Kasumi-1 (cell line): ENCODE measurements at places on chromosomes 1 and 21.

GRCh38 chr1:156119503-156120209 lies 5.1 kb downstream of the LMNA start:
- DNase-seq: peak; percentile 82

DNA sequence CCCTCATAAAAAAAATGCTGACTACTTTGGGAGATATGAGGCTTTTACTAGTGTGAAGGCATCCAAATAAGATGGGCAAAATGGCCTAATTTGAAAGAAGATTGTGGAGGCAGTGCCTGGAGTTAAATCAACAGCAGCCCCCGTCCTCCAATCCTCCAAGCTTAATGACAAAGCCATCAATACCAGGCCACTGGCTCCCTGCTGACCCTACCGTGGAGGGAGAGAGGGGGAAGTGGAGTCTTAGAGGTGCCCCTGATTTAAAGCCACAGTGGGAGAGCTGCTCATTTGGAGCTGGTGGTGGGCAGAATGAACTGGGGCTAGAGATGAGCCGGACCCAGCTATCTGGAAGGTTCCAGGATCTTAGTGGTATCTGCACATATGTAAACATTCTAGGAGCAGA lies 24.3 kb upstream of the KNCN start:
- no peak for DNase-seq

- peak; percentile 19 for DNase-seq
These were observed 51.1 kb upstream of the PDC start for GRCh38 chr1:186511761-186512637.

GRCh38 chr21:41817228-41817627 lies 50.4 kb upstream of the RIPK4 start:
- peak; percentile 44 for DNase-seq

DNA sequence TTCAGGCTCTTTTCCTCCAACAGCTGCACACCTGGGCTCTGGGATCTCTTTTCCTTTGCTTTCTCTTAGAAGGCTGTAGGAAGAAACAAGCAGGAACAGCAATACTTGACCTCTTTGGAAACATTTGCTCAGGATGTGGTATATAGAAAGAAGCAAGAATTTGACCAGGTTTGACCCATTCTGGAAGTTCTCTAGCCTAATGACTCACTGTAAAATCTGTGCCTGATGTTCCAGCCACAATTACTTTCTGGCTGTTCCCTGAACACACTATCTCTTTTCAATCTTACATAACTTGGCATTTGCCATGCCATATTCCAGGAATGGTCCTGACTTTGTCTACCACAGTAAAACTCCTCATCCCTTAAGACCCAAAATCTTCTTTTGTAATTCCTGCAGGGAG lies 419.9 kb upstream of the DAB1 start:
- DNase-seq: no peak
